ENCODE measurements at places on chromosomes 1 and 21.

DNA sequence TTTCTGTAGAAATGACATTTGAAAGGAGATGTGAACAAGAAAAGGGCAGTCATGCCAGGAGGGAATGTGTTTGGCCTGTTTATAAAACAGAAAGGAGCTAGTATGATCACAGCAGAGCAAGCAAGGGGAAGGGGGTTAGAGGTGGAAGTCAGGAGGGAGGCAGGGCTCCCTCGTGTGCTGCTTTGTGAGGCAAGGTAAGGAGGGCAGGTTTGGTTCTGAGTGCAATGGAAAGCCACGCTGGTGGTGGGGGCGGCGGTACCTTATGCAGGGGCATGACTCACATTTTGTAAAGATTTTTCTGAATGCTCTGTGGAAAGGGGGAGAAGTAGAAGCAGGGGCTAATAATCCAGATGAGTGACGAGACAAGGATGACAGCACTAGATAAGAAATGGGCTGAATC lies 197.5 kb upstream of the C8B start:
- no peak for DNase-seq

GRCh38 chr1:111789666-111790316 lies 34.1 kb downstream of the DDX20 start:
- DNase-seq: no peak

GRCh38 chr21:42745511-42746239 lies 92.3 kb downstream of the PDE9A start:
- DNase-seq: no peak

- DNase-seq: no peak
Observed at GRCh38 chr1:143652744-143653428, 318.9 kb downstream of the FAM72C start.

DNA sequence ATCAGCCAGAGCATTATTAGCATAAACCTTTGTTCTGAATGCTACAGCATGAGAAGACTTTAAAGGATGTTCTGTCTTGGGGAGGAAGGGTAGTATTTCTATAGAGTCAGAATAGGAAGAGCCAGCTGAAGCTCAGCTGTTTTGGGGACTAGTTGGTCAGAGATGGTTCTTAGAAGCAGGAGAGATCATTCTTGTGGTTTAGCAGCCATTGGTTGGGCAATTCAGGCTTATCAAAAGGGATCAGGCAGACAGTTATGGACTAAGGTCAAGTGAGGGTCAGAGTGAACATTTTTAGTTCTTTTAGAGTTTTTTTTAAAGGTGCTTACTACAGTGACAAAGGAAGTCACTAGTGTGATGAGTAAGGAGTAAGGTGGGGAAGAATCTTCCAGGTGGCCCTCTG lies 245.5 kb downstream of the RPS6KC1 start:
- DNase-seq: no peak

- no peak for DNase-seq
Observed at GRCh38 chr1:19640363-19641316, 3.5 kb upstream of the NBL1 start.

DNA sequence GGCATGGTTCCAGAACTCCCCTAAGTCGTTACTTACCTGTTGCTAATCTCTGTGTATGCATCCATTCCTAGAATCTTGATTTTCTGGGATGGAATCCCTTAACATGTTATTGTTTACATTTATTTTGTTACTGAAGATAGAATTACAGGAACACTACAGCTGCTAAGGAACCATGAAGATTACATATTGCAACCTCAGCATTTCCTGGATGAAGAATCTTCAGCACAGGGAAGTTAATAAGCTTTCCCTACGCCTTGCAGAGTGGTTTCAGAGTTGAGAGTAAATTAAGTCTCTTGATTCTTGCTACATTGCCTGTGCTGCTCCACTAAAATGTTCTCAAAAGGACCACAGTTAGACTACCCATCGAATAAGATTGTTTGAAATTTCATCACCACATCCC lies 31.4 kb upstream of the GBP6 start:
- no peak for DNase-seq

GRCh38 chr1:52706941-52707926 lies 9.1 kb upstream of the COA7 start:
- DNase-seq: no peak

- no peak for DNase-seq
Observed at GRCh38 chr1:198423673-198424072, 116.8 kb downstream of the ATP6V1G3 start.

GRCh38 chr1:177311111-177311510 lies 140.4 kb downstream of the BRINP2 start:
- DNase-seq: no peak

DNA sequence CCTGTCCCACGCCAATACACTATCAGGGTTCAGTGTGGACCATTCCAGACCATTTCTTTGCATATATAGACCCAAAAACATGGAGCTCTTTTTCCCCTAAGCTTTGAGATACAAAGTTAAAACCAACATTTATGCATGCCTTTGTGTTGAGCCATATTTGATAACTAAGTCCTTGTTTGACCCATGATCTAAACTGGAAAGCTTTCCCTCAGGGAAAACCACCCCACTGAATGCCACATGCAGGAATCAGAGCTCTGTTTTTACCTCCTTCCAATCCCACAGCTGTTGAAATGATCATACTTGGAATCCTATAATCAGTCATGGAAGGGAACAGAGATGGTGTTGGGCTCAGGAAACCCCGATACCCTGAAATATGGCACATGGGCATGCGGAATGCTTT lies 14.8 kb upstream of the SLC45A1 start:
- no peak for DNase-seq

- DNase-seq: no peak
Observed at GRCh38 chr1:230216896-230217295, 149.9 kb downstream of the GALNT2 start.

GRCh38 chr21:33391656-33392055 lies 11.6 kb upstream of the IFNGR2 start:
- DNase-seq: no peak

- DNase-seq: no peak
Observed at GRCh38 chr1:88730132-88730675, 46.1 kb downstream of the PKN2 start.

DNA sequence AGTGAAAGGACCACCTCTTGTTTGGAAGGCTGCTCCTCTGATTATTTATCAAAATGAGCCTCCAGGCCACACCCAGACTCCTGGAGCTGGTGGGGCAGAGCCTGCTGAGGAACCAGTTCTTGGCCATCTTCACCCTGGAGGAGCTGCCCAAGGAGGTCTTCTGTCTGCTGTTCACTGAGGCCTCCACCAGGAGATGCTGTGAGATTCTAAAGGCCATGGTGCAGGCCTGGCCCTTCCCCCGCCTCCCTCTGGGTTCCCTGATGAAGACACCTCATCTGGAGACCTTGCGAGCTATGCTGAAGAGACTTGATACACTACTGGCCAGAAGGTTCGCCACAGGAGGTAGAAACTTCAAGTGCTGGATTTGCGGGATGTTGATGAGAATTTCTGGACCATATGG lies 61.7 kb upstream of the GJA8 start:
- DNase-seq: no peak

- no peak for DNase-seq
Observed at GRCh38 chr1:110048923-110049601, 14.6 kb downstream of the STRIP1 start.

DNA sequence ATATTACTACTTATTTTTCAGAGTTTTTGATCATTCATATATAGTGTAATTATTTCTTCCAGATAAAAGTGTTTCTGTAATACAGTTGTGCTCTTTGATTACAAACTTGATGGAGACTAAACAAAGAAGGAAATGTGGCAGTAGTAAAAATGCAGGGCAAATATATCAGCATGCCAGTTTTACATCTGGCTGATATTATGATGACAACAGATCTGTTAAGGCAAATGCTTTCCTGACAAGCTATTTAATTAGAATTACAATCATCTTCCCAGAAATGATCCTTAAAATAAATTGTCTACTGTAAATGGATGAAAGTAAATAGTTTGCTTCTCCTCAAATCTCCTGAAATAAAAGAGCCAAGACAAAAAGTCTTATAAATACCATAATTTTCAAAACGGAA lies 1659.8 kb downstream of the BRINP3 start:
- DNase-seq: no peak

DNA sequence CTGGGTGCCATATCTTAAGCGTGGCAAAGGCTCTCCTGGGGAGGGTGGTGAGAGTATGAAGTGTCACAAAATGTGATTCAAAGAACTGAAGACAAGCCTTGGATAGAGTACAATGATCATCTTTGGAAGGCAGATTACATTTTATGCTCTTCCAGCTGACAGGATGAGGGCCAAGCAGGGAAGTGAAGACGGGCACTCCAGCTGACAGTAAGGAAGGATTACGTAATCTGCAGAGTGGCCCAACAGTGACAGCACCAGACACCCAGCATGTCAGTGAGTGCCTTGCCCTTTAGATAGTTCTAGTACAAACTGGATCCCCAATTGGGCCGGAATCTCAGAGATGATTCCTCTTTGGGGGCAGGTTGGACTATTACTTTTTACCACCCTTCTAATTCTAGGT lies 52.7 kb downstream of the UBE2T start:
- DNase-seq: no peak

DNA sequence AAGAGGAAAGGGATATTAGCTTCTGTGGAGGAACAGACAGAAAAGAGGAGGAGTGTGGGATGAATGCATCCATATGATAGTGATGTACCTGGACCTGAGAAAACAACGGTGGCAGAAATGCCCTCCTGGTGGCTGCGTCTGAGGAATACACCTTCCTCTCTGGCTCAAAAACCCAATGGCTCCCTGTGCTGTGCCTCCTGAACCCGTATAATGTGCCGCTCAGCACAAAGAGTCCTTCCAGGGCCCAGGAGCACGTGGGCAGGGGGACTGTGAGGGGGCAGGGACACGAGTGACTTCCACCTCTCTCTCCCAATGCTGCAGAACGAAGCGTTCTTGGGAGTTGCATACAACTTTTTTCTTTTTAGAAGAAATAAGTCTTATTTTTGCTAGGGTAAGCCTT lies 31.2 kb downstream of the IRF2BP2 start:
- no peak for DNase-seq

DNA sequence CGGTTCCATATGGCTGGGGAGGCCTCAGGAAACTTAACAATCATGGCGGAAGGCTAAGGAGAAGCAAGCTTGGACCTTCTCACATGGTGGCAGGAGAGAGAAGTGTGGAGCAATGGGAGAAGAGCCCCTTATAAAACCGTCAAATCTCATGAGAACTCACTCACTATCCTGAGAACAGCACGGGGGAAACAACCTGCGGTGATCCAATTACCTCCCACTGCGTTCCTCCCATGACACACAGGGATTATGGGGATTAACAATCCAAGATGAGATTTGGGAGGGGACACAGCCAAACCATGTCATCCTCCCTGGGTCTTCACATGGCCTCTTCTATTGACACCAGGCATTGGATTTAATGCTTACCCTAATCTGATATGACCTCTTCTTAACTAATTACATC lies 455.1 kb upstream of the VAMP3 start:
- DNase-seq: no peak

- DNase-seq: no peak
Observed at GRCh38 chr1:54135436-54136120, 17.2 kb downstream of the CDCP2 start.

GRCh38 chr21:43307677-43308070 lies 119.3 kb downstream of the SIK1 start:
- no peak for DNase-seq

- DNase-seq: no peak
Observed at GRCh38 chr1:158008630-158009029, 15.2 kb downstream of the KIRREL1 start.

DNA sequence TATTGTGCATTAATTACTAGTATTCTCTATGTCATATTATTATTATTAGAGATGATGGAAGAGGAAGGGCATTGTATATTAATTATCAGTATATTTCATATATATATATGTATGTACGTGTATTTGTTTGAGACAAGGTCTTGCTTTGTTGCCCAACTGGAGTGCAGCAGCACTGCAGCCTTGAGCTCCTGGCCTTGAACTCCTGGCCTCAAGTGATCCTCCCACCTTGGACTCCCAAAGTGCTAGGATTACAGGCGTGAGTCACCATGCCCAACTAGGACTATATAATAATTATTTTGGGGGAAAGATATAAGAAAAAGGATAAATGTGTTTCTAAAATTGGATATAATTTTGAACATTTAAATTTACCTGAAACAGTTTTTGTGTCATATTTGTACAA lies 63.2 kb upstream of the USP24 start:
- DNase-seq: no peak

GRCh38 chr21:33761441-33762036 lies 119.2 kb downstream of the ITSN1 start:
- DNase-seq: no peak

- no peak for DNase-seq
Observed at GRCh38 chr1:19418503-19418971, 66.8 kb downstream of the CAPZB start.

GRCh38 chr1:234107416-234108021 lies 203.0 kb downstream of the SLC35F3 start:
- no peak for DNase-seq

DNA sequence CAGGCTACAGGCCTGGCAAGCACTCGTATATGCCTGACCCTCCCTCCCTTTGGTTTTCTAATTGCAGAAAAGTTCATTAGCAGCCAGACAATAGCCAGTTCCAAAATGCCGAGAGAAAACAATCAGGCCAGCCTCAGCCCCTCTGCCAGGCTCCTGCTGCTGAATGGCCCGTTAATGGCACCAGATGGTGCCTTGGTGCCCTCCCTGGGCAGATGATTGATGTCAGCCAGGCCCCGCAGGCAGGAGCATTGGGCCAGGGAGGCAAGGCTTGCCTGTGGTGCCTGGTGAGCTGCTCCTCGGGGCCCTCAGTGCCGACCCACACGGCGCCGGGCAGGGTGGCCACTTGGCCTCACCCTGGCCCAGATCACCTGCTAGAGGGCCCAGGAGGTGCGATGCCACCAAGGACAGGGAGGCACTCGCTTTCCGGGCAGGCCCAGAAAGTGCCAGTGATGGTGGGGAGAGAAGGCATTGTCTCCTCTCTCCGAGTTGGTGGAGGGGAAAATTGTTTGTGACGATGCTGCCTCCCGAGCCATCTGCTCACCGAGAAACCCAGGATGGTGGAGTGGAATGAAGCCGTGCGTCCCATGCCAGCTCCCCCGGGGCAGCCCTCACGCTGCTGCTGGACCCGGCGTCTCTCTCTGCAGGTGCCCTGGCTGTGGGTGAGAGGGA lies 28.1 kb downstream of the QSOX1 start:
- no peak for DNase-seq

GRCh38 chr1:87795615-87796337 lies 467.1 kb downstream of the LMO4 start:
- no peak for DNase-seq

- DNase-seq: no peak
Observed at GRCh38 chr1:20486457-20487235, 636 bp upstream of the CAMK2N1 start.

Measured in NCI-H1436 treated with DMSO at 0.1 percent for 48 hours (cell line).